ENCODE measurements at places on chromosomes 7 and 10.

- no peak for DNase-seq
These were observed 248.8 kb upstream of the SMIM30 start for GRCh38 chr7:113367041-113367586.

- peak; percentile 65 for DNase-seq
These were observed 136.1 kb downstream of the ICA1 start for GRCh38 chr7:8125680-8126444.

GRCh38 chr10:50832171-50832751 lies 53.2 kb downstream of the A1CF start:
- no peak for DNase-seq

GRCh38 chr10:73589563-73590126 lies 1.5 kb downstream of the USP54 start:
- no peak for DNase-seq

GRCh38 chr10:120212275-120212674 lies 244.8 kb upstream of the PLPP4 start:
- DNase-seq: no peak

DNA sequence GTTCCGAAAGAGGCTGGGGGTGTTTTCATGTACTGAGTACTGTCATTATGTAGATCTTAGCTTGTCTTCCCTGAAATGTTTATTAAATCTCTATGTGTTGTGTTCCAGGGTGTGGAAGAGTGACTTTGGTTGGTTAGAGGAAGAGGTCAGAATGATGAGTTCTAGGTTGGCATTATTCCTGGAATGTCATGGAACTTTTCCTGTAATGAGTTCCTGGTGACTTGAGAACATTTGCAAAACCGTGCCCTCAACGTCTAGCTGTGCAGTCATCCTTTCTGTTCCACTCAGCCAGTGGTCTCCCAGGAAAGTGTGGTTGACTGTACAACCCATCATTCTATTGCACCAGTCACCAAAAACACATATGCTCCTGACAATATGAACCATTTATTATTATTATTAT lies 129.6 kb downstream of the BICC1 start:
- DNase-seq: no peak

DNA sequence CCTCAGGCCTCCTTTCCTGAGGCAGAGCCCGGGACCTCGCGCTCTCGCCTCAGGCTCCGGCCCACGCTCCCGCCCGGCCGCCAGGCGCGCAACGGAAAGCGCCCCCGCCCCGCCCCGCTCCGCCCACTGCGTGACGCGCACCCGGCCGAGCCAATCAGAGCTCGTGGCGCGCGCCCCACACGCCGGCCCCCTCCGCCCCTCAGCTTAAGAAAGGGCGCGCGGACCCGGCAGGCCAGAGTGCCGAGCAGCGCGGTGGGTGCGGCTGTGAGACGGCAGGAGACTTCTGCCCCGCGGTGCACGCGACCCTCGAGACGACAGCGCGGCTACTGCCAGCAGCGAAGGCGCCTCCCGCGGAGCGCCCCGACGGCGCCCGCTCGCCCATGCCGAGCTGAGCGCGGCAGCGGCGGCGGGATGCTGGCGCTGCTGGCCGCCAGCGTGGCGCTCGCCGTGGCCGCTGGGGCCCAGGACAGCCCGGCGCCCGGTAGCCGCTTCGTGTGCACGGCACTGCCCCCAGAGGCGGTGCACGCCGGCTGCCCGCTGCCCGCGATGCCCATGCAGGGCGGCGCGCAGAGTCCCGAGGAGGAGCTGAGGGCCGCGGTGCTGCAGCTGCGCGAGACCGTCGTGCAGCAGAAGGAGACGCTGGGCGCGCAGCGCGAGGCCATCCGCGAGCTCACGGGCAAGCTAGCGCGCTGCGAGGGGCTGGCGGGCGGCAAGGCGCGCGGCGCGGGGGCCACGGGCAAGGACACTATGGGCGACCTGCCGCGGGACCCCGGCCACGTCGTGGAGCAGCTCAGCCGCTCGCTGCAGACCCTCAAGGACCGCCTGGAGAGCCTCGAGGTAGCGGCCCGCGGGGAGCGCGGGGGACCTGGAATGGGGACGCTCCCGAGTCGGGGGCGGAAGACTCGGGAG lies at the start of gene NPTX2:
Gene NPTX2, plus strand, starts transcription at position 235 of the 909 bp plus-strand sequence. Its CDS starts 177 bp downstream, at position 412.
- DNase-seq: peak; percentile 86

DNA sequence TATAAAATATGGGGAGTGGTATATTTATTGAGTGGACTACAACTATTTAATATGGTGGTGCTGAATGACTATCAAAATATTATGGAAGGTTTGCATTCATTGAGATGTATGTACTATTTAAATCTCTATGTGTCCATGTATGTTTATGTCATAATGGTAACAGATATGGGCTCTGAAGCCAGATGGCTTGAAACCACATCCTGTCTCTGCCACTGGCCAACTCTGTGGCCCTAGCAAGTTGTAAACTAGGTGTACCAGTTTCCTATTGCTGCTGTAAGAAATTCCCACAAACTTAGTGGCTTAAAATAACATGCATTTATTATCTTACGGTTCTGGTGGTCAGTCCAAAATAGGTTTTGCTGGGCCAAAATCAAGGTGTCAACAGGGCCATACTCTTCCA lies 198.1 kb upstream of the NFE2L3 start:
- no peak for DNase-seq

DNA sequence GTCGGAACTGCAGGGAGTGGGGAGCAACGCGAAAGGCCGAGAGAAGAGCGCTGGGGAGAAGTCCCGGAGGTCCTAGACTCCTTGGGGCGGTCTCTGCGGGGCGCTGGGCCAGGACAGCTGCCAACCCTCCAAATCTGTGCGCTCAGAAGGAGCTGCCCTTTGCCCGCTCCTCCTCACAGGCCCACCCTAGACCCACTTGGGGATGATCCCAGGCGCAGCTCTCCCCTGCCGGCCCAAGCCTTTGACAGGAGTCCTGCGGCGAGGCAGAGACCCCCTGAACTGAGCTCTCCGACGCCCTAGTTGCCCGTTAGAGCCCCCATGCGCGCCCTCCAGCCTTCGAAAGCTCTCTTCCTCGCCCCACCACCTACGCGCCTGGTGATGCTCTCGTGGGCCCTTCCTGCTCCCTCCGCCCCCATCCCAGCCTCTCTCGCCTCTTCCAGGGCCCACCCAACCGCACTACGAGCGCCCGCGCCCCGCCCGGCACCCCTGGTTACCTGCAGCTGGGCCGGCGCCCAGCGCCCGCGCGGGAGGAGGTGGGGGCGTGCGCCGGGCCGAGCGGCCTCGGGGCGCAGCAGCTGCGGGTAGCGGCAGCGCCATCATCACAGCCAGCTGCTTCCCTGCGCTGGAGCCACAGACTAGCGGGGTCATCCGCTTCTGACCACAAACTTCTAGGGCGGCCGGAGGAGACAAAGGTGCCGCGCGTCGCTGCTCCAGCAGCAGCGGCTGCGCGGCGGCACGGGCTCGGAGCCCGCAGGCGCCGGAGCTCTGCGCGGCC lies 353.4 kb downstream of the DNAJB6 start:
- no peak for DNase-seq

- no peak for DNase-seq
These were observed 25.5 kb downstream of the DPCD start for GRCh38 chr10:101613646-101614045.

GRCh38 chr7:52708846-52709245 lies 326.6 kb upstream of the POM121L12 start:
- DNase-seq: no peak

DNA sequence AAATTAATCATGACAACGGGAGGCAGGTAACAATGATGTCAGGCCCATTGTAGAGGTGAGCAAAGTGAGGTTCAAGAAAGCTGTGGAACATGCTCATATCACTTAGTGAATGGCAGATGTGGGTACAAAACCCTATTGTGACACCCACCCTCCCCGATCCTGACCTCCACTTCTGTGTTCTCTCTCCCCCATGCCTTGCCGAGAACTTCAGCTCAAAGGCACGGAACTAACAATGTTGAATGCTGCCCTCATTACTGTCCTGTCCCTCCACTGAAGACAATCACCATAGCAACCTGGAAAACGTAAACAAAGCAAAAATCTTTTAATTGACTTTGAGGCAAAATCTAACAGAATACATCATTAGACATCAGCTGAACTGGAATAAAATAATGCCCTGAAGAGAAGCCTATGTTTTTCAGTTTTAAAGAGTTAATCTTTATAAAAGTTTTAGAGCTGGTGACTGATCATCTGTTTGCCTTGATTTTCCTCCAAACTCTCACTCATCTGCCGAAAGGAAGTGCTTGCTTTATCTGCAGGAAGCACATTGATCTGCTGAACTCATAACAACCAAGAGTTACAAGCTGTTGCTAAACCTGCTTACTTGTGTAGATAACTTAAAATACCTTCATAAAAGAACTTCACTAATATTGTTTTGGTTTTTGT lies 133.6 kb downstream of the CUBN start:
- DNase-seq: no peak

DNA sequence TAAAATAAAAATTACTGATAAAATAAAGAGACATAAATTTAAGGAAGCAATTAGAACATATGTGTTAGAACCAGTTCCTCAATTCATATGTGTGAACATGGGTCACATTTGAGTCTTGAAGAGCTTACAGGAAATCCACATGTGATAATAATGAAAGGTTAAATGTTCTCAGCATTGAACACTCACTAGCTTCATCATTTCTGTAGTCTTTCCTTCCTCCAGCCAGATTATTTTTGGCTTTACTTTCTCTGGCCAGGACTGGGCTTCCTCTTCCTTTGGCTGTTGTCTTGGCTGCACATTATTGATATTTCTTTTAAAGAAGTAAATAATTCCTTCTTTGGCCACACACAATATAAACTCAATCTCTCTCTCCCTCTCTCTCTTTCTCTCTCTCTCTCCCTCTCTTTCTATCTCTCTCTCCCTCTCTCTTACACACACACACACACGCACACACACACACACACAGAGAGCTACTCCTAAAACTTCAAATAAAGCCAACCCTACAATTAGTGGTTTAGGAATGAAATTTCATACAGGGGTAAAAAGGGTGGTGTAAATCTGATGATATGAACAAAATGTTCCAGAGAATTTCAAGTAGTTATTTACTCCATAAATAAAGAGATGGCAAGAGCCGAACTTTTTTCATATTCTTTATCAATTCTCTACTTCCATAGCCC lies 171.2 kb downstream of the REEP3 start:
- DNase-seq: no peak

DNA sequence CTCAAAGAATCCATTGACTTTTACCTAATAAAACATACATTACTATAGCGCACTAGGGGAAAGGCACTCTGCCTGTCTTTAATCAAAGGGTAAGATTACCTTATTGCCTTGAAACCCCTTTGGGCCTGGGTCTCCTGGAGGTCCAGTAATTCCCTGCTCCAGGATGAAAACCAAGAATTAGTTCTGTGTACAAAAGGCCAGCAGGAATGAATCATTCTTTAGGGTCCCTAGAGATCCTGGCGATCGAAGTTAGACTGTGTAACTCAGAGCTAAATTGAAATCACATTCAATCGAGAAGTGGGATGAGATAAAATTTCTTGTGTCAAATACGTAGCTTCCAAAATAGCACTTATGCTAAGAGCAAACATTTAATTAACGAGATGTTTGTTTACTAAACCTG lies 29.8 kb downstream of the COL28A1 start:
- DNase-seq: no peak

- no peak for DNase-seq
These were observed 148.3 kb upstream of the GPR26 start for GRCh38 chr10:123517901-123518300.

- no peak for DNase-seq
These were observed 46.4 kb downstream of the AOAH start for GRCh38 chr7:36677769-36678437.

DNA sequence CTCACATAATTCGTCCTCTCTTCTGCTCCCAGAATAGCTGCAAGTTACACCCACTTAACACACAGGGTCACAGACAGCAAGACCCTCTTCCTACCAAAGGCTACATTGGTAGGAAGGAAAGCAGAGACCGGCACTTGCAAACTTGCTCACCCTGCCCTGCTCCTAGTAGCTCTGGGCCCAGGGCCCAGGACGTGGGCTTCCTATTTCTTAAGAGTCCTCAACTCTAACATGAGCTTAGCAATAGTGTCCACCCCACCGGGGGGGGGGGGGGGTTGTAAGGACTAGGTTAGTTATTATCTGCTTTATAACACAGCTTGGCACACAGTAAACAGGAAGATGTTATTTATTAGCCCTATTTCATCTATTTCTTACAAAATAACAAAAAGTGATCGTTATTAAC lies 106.6 kb downstream of the GRB10 start:
- DNase-seq: no peak

GRCh38 chr10:102322914-102323313 lies 72.6 kb upstream of the NFKB2 start:
- no peak for DNase-seq
